Activated naive CD8-positive, alpha-beta T cell treated with anti-CD3 and anti-CD28 coated beads, Interleukin-2, amount 50 U/mL, for 16 hours (primary cell): ENCODE measurements at places on chromosomes 3 and 15.

DNA sequence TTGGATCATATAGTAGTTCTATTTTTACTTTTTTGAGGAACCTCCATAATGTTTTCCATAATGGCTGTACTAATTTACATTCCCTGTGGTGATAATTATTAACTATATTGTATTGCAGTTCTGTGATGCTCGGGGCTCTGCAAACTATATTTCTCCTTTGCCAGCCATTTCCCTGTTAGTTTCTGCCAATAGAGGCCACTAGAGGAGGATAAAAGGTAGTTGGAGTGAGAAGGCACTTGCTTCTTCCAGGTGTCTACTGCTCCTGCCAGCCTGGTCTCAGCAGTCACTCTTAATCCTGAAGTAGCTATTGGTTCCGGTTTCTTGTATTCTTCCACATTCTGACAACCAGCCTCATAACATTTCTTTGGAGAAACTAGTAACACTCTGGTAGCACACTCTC lies 233.9 kb upstream of the GBE1 start:
- DNase-seq = no peak

GRCh38 chr3:176942305-176942704 lies 255.0 kb downstream of the TBL1XR1 start:
- DNase-seq = no peak

- DNase-seq = no peak
These were observed 150.6 kb upstream of the FRMD4B start for GRCh38 chr3:69536306-69537020.

GRCh38 chr3:23663246-23663645 lies 142.5 kb upstream of the UBE2E1 start:
- no peak for DNase-seq

- DNase-seq = no peak
These were observed 1278.0 kb upstream of the GBE1 start for GRCh38 chr3:83039422-83039821.

DNA sequence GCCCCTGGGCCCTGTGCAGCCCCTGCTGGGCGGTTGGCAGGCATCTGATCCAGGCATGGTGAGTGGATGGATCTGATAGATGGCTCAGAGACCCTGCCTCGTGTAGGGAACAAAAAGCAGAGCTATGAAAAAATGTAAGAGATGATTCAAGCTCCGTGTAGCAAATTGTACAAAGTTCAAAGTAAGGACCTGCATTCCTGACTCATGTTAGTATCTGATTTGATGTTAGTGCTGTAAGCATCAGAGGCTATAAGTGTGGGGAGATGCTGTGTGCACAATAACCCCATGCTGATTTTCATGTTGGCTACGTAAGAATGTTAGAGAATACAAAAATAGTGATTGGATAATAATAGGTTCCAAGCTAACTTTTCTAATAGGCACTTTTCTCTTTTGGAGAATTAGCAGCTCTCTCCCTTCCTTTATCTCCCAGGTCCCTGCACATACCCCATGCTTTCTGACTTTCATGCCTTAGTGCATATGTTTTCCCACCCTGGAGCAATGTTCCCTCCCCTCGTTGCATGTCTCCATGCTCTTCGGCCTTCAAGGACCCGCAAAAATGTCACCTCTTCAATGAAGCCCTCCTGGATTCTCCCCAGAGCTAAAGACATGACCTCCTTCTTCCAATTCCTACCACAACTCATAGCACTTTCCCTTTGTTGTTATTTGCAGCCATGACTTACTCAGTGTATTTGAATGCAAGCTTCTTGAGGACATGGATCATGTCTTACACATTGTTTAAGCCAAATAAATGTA lies 1.6 kb downstream of the CCR9 start:
- no peak for DNase-seq

- no peak for DNase-seq
These were observed 5.0 kb downstream of the SPRED1 start for GRCh38 chr15:38257676-38258075.

- no peak for DNase-seq
These were observed 182.3 kb upstream of the FAM3D start for GRCh38 chr3:58848826-58849225.

DNA sequence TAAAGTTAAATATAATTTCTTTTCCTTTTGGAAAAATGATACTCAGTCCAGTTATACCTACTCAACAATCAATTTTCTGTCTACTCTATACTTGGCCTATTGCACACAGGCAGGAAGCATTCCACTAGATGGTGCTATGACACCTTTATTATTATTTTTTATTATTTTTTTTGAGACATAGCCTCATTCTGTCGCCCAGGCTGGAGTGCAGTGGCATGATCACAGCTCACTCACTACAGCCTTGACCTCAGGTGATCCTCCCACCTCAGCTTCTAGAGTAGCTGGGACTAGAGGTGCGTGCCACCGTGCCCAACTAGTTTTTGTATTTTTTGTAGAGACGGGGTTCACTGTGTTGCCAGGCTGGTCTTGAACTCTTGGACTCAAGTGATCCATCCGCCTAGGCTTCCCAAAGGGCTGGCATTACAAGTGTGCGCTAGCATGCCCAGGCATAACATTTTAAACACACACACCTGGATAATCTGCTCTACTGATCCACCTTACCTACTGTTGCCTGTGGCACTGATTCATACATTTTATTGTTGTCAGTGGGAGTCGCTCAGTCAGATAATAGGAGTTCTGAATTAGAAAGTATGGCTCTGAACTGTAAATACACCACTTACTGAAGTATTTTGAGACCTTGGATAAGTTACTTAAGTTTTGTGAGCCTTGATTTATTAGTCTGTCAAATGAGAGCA lies 56.2 kb downstream of the EIF3J start:
- no peak for DNase-seq

- DNase-seq = no peak
These were observed 213.1 kb downstream of the NTRK3 start for GRCh38 chr15:88043396-88043795.

GRCh38 chr3:82082796-82083195 lies 321.4 kb upstream of the GBE1 start:
- no peak for DNase-seq

DNA sequence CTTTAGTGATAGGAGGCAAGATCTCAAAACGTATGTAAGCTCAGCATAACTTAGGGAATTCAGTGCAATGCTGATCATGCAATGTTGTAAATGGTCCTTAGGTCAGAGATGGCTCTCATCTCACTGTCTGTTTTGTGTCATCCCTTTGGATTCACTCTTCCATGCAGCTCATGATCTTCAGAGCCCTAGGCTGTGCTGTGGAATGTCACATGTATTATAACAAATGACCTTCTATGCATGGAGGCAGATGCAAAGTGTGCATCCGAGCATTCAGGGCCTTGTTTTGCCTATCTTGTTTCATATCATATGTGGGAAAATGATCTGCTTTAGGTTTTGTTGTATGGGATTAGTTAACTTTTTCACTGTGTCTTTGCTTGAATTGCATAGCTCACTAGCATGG lies 40.5 kb upstream of the PDZRN3 start:
- DNase-seq = no peak

DNA sequence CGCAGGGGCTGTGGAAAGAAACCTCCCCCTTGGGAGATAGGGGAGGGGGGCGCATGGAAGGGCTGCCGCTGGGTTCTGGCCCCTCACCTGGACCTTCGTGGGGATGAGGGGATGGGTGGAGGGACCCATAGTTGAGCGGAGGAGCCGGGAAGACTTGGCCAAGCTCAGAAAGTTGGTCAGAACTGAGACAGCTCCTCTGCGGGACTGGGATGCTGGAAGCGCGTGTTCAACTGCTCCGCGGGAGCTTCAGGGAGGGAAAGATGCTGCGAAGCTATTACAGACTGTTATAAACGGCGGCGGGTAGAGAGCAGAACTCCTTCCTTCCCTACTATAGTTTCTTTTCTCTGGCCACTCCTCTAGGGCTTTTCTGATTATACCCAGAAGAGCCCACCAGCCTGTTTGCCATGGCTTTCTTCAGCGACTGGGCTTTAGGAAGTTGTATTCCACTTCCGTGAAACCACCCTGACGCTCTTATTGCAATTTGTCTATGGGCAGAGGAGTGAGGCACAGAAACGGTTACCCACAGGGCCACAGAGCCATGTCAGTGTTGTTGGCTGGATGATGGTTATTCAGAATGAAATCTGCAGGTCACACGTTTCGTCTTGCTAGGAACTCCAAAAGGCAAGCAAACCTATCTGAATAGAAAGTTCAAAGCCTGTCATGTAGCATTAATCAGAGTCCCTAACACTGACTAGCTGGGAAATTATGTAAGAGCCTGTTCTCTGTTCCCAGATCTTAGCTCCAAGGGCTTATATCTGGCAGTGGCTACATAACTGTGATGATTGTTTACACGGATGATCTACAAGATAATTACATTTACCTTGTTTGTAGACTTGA lies 1.1 kb downstream of the SYNPR start:
- DNase-seq = no peak

- peak; percentile 1 for DNase-seq
These were observed 66.3 kb downstream of the ISG20 start for GRCh38 chr15:88704791-88705768.

- DNase-seq = no peak
These were observed 67.4 kb downstream of the SH3GL3 start for GRCh38 chr15:83514584-83514983.

DNA sequence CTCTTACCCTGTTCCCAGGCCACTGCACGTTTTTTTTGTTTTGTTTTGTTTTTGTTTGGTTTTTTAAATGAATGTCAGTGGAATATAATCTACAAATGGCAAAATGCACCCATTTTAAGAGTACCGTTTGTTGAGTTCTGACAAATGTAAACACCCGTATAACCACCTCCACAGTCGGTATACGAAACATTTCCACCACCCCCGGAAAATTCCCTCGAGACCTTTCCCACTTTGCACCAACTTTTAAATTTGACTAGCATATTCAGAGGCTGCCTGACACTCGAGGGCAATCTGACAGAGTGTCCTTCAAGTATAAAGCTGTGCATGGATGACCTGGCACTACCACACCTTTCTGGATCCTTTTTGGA lies 613 bp upstream of the ARHGEF3 start:
- no peak for DNase-seq
